ENCODE measurements at places on chromosomes 12 and 14.

DNA sequence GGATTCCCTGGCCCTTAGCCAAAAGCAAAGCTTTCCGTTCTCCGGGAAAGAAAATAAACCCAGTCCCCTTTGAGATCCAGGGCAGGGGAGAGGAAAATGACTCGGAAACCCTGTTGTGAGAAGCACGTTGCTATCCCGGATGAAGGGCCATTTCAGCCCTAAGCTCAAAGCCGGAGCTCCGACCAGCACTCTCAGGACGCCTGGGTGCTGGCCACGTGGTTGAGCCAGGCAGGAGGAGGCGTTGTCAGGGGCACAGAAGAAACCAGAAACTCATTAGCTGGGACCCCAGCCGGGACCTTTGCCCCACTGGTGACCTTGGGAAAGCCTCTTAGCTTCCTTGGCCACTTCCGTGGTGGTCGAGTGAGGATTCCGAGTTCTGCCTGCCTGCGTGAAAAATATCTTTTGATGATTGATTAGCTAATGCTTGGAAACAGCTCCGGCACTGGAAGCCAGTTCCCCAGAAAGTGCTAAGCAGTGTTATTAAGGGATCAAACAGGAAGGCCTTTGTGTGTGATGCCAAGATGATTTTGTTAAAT is 57.6 kb upstream of the FZD10 start:
- DNase-seq: no peak

DNA sequence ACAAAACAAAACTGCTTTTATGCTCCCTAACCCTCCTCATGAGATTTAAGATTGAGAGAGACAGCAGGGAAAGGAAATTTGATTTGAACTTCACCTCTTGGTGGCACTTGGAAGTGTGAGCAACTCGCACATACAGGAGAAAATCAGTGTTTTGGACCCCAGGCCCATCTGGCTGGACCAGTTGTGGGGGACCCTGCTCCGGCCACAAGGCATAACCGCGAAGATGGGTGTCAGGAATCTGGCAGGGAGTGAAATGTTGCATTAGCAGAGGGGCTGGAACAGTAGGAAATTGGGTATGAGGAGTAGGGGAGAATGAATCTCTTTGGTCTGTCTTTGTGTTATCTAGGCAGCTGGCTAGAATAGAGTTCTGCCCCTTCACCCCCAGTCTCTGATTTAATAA is 1.2 kb downstream of the CIROP start:
- DNase-seq: no peak

DNA sequence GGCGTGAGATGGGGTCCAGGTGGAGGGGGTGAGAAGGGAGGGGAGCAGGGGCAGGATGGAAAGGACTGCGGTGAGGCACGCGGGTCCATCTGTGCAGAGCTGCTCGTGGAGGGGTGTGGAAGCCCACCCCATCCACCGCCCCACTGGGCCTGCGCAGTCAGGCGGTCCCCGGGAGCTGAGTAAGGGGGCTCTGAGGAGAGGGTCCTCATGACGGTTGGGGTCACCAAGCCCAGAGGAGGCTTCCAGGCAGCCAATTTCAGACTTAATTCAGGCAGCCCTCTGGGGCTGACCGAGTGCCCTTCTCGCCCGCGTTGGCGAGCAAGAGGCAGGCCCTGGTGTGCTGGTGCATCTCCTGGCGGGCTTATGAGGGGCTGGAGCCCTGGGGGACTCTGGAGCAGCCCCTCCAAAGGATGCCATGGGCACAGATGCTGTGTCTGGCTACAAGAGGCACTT is 115.5 kb downstream of the KIF26A start:
- no peak for DNase-seq

DNA sequence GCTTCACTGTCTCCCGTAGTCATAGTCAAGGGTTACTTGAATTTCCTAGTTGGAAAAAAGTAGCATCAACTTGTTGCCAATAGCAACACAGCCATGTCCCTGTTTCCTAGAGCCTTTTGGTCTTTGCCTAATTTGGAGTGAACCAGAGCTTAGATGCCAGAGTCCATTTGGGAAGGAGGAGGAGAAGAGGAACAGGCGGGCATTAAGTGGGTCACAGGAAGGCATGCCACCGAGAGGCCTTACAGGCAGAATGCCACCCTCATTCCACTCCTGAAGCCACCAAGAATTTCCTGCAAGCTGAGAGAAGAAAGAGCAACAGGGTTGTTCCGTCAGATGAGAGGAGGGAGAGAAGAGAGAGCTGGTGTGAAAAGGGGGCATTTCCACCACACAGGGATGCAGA is 339.5 kb downstream of the DPF3 start:
- no peak for DNase-seq

DNA sequence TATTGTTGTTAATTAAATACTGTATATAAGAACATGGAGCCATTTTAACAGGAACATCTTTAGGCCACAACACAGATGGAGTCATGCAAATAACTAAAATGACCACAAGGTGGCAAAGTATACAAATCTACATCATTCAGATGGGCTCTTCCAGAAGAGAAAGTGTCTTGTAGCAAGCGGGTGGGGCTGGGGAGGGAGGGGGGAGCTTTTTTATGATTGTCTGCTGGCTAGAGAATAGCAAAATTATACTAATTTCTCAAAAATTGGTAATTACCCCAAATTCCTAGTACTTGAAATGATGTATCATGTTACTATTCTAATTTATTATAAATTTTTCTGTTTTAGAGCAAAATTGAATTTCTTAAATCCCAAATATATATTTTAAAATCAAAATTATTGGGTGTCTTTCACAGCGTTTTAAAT is 378.7 kb downstream of the PRKD1 start:
- DNase-seq: peak; percentile 14

GRCh38 chr12:19719672-19720071 is 280.4 kb downstream of the AEBP2 start:
- no peak for DNase-seq

- DNase-seq: no peak
Measured at GRCh38 chr14:71764701-71765382, 167.4 kb upstream of the RGS6 start.

DNA sequence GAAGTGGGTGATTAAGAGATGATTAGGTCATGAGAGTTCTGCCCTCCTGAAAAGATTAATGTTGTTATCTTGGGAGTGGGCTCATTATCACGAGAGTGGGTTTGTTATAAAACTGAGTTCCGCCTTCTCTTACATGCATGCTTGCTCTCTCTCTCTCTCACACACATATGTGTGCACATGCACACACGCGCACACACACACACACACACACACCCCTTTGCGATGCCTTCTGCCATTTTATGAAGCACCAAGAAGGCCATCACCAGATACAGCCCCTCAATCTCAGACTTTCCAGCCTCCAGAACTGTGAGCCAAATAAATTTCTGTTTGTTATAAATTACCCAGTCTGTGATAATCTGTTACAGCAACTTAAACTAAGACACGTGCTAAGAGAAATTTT is 5.7 kb upstream of the SLC41A2 start:
- no peak for DNase-seq

- no peak for DNase-seq
Measured at GRCh38 chr12:14261861-14262260, 103.6 kb upstream of the ATF7IP start.

DNA sequence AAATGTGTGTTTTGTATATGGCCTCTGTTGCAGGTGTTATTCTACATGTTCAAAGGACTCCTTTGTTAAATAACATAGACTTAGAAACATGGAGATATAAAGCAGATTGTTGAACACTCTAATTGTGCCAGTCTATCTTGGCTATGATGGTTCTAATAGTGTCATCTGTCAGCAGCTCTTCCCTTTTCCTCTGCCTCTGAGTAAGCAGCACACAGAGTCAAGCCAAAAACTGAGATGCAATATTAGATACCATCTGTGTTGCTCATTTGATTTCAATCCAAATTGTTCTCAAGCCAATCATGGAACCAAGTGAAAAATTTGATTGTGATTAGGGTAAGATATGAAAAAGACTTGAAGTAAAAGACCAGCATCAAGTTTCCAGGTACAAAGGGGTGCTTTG is 871.1 kb upstream of the MGAT4C start:
- DNase-seq: no peak

- no peak for DNase-seq
Measured at GRCh38 chr14:64410084-64410774, 22.1 kb downstream of the MTHFD1 start.

GRCh38 chr12:24719293-24719721 is 229.6 kb downstream of the BCAT1 start:
- no peak for DNase-seq

DNA sequence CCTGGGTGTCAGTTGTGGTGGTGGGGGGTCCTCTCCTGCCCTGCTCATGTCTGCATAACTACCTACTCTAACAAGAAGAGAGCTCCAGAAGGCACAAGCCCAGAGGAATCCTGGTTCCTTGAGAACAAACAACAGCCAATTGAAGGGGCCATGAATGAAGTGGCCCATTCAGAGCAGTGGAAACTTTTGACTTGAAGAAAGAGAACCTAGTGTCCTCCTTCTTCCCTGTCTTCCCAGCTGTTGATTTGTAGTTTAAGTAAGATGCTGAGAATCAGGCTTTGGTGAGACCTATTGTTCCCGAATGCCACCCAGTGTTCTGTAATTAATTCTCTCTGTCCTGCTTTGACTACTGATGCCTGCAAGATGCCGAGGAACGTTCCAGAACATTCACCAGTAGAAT is 79.2 kb downstream of the C14orf132 start:
- DNase-seq: no peak

DNA sequence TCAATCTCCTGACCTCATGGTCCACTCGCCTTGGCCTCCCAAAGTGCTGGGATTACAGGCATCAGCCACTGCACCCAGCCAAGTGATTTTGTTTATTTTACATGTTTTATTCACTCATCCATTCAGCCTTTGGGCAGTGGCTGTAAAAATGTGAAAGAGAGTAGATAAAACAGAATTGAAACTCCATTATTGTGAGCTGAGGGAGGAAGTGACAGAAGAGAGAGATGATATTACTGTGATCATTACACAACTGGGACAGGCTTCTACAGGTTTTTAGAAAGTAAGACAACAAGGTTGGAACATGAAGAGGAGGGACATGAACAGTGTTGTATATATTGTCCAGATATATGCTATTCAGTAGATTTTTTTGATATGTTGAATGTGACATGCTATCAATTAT is 25.0 kb downstream of the CREBL2 start:
- DNase-seq: no peak

DNA sequence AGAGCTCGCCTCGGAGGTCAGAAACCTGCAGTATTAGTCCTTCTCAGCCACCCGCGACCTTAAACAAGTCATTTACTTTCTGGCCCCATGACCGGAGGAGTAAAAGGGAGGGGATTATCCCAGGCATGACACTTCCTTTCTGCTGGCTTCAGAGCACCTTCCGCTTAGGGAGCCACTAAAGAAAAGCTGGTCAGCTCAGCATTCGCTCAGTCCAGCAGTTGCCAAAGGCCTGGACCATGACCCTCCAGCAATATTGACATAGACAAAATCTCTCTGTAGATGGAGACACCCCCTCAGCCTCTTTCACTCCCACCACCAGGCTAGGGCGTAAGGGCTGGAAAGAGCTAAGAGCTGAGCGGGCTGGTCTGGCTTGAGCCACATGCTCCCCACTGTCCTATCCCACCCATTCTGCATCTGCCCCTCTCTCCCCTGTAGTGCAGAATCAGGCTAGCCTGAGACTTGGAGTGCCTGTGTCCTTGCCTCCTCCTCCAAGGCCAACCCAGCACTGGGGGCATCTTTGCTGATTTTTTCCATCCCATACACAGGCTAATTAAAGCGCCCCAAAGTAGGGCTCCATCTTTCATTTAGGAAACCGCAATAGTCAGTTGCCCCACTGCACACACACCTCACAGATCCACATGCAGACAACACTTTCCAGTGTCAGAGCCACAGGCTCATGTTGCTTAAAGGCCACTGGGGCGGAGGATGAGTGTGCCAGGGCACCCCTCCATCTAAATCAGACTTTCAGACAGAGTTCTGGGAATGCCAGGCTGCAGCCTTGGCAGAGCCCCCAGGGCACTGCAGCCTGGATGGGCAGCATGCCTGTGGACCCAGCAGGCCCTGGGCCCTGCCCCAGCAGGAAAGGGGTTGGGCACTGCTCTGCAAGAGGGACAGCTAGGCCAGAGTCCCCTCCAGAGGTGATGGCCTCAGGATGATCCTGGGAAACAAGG is 4.0 kb upstream of the CPNE6 start:
- no peak for DNase-seq

DNA sequence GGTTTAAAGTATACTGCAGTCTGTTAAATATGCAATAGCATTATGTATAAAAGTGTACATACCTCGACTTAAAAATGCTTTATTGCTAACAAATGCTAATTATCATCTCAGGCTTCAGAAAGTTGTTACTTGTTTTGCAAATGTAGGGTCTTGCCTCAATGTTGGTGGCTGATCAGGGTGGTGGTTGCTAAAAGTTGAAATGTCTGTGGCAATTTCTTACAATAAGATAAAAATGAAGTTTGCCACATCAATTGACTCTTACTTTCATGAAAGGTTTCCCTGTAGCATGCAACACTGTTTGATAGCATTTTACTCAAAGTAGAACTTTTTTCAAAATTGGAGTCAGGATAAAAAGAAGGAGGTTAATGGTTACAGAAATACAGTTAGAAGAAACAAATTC is 407.7 kb upstream of the OR4E1 start:
- no peak for DNase-seq

DNA sequence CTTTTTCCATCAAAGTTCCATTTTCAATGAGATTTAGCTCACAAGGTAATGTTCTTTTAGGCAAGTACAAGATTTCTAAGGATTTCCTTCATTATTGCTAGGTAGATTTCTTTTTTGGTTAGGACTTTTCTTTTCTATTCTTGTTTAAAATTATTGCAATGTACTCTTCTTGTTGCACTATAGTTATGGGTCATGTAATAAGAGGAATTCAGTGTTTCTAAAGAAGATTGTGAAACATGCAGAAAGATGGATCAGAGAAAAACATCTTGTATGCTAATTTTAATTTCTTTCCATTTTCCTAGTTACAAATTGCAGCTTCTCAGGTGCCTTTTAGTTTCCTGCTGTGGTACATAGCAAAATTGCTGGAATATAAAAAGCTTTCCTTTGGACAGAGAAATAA is 56.1 kb downstream of the BTG1 start:
- no peak for DNase-seq

- DNase-seq: no peak
Measured at GRCh38 chr12:75892731-75893408, 138.7 kb downstream of the PHLDA1 start.

DNA sequence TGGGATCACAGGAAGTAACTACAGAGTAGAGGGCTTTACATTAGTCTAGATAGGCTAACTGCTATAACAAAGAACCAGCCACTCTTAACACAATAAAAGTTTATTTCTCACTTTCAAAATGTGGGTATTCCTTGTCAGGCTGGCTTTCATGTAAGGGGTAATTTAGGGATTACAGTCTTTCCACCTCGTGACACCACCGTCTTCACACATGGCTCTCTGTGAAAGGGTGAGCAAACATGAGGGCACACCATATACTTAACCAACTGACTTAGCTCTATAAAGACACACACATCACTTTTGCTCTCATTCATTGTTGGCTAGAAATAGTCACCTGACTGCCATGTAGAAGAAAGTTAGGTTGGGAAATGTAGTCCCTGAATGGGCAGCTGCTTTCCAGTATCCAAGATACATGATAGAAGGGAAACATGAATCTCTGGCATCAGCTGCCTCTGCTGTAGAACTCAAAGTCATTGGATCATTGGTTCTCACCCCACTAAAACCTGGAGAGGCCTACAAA is 66.1 kb upstream of the CRY1 start:
- DNase-seq: no peak

GRCh38 chr12:5588176-5588575 is 156.3 kb downstream of the NTF3 start:
- DNase-seq: no peak
